Stimulated activated CD8-positive, alpha-beta memory T cell treated with anti-CD3 and anti-CD28 coated beads, Interleukin-4, amount 100 ng/mL, for 1 hour (primary cell): ENCODE measurements at places on chromosomes 2 and 18.

DNA sequence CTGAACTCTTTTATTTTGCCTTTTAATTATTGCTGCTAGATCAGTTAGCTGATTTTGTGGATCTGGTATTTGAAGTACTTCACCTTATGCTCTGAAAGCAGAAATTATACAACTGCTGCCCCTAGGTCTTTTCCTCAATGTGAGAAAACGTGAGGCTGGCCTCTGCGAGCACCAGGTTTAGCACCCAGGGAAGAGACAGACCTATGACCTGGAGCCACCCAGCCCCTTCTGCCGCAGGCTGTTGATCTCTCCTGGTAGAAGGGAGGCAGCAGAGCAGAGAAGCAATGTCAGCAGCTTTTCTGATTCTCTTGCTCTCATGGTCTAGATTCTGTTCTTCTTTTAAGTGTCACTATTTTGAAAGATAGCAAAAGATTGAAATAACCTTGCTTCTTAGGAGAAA is 19.9 kb downstream of the TRAPPC12 start:
- no peak for DNase-seq

DNA sequence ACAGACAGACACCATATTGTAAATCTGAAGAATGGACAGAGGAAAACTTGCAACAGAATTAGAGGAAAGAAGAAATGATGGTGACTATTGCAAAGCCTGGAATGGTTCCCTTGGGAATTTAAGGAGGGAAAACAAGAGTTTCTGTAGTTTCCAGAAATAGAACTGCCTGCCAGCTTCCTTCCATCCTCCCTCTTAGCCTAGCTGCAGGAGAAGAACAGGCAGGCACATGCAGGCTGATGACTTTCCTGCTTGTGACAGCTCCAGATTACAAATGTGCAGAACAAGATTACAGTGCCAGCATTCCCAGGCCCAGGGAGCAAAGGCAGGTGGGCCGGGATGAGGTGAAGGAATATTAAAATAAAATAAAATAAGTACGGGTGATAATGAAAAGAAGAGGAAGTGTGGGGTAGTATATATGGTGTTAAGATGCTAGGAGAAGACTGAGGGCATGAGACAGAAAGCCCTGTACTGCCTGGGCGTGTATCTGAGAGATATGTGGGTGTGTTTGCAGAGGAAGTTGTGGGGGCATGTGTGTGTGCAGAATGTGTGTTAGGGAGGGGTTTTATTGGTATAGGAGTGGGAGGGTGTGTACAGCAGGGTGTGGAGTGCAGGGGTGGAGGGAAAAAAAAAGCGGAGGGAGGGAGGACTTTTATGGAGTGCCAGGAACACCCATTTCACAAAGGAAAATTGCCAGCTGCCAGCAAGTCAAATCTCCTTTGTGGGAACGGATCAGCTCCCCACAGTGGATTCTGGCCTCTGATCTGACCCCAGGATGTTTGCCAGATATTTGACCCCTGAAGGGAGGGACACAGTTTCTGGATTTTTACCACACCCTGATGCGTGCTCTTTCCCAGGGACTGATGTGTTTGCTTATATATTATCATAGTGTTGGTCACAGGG is 43.9 kb upstream of the NEMP2 start:
- no peak for DNase-seq

GRCh38 chr18:13261661-13262357 is 43.2 kb downstream of the LDLRAD4 start:
- DNase-seq, result no peak

- DNase-seq, result no peak
These were observed 63.2 kb upstream of the IGFBP5 start for GRCh38 chr2:216758256-216759155.

DNA sequence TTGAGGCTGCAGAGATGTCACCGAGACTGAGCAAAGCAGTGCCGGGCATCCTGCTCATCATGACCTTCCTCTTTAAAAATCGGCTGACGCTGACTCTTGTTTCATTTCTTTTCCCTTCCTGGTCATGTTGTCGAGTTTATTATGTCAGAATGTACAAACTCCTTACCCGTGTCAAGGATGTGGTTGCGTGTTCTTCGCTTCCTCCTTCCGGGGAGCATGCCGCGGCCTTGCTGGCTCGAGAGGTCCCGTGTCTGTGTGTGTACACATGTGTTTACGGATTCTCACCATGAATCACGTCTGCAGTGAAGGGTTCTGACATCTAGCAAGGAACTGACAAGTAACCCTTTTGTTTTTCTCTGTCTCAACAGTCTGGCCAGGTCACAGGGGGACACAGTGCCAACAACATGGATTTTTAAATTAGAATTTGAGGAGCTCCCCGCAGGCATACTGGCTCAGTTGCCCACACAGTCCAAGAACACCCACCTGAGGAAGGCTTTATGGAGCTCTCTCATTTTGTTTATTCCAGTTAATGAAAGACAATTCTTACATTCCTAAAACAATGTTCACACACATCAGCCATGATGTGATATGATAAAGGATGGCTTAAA is 60.2 kb downstream of the MYT1L start:
- no peak for DNase-seq

- no peak for DNase-seq
These were observed 17.6 kb downstream of the AFF3 start for GRCh38 chr2:100124761-100125160.

DNA sequence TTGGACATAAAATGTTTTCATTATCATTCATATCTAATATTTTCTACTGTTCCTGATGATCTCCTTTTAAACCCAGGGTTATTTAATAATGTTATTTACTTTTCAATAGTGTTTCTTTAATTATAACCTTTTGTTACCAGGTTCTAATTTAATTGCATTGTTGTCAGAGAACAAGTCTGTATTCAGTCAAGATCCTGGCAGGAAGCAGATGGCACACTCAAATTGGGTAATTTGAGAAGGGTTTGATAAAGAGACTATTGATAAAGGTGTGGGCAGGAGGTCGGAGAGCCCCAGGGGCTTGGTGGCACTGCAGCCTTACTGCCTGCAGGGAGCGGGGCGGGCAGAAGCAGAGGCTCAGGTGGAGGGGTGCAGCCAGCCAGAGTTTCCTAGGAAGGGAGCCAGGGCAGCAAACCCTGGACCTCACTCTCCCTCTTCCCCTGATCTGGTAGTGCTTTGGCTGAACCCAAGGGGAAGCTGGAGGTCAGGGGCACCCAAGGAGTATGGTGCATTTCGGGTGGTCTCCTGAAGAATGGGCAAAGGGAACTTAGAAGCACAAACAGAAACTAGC is 2.3 kb upstream of the KIF1A start:
- no peak for DNase-seq

DNA sequence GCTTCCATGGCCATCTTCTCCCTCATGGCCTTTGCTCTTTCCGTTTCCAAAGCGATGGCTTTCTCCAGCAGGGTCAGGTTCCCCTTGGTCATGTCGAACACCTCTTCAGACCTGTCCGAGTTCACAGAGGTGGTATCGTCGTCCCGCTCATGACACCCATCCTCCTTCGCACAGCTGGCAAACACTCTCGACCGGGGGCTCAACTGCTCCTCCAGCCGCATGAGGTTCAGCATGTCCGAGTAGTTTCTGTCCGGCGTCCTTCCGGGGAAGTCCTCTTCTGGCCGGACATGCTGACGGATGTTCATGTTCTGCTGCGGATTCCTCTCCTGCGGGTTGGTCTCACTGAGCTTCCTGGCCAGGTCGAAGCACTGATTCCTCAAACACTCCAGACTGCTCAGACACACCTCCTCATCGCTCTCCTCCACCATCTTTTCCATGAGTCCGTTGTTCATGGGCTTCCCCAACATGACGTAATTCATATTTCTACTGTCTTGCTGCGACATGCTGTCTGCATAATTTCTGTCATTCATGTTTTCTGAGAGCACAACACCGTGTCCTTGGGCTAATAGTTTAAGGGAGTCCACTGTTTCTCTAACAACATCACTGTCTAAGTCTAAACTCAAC is 178.2 kb upstream of the PXDN start:
- no peak for DNase-seq

GRCh38 chr2:135829378-135830135 is 7.4 kb downstream of the LCT start:
- no peak for DNase-seq
